Activated T-cell treated with anti-CD3 and anti-CD28 coated beads for 24 hours (primary cell): ENCODE measurements at places on chromosomes 7 and 10.

GRCh38 chr10:3659203-3659917 lies 125.6 kb downstream of the KLF6 start:
- no peak for DNase-seq

DNA sequence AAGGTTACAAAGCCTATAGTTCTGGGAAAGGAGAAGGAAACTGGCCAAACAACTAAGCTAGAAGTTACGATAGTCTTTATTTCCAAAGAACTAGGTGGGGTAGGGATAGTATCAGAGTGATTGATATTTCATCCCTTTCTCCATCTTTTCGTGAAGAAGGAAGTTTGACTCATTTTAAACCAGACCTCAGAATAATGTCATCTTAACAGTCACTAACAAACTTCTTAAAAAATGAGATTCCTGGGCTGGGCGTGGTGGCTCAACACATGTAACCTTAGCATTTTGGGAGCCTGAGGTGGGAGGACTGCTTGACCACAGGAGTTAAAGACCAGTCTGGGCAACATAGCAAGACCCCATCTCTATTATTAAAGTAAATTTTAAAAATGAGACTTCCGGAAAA lies 69.4 kb downstream of the ARL4A start:
- no peak for DNase-seq

GRCh38 chr7:88539518-88539917 lies 220.0 kb upstream of the ZNF804B start:
- no peak for DNase-seq

DNA sequence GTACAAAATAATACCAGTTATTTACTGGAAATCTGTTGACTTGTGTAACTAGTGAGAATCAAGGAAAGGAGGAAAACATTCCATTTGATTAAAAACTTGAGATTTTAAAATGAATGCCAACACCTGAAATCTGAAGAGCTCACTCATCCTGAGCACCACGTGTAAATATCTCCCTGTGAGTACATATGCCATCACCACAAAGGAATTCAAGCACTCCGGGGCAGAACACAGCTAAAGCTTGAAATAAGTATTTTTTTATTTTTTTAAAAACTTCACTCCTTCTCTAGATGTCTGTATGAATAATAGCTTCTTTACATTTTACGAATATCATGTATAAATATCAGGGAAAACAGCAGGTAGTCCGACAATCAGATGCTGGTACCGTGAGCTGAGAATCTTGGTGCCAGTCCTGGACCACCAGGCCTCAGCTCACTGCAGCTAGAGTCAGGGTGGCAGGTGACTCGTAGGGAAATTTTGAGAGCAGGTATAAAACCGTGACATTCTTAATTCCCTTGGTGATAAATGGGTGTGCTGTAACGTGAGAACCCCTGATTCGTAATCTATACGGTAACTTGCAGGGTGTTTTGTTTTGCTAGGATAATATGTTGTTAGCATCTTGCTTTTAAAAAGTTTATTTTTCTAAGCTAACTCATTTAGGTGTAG lies 12.7 kb downstream of the LMTK2 start:
- DNase-seq, result no peak

- no peak for DNase-seq
Observed at GRCh38 chr10:7696545-7696944, 6.6 kb upstream of the ITIH2 start.
